ENCODE measurements at places on chromosomes 3 and 15.

DNA sequence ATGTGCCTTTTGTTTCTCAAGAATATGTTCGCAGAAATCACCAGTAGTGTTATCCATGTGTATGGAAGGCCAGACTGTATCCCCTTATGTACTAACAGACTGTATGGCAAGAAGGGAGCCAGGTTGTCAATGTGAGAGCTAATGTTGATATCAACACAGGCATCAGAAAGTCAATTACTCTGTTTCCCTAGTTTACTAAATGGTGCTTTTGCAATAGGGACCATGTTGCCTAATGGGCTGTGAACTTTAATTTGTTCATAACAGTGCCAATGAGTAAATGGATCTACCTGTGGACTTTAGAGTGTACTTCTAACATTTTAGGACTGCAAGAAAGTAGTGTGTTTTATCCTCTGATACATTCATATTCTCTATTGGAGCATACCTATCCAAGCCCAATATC lies 431.8 kb upstream of the TPRG1 start:
- no peak for DNase-seq

DNA sequence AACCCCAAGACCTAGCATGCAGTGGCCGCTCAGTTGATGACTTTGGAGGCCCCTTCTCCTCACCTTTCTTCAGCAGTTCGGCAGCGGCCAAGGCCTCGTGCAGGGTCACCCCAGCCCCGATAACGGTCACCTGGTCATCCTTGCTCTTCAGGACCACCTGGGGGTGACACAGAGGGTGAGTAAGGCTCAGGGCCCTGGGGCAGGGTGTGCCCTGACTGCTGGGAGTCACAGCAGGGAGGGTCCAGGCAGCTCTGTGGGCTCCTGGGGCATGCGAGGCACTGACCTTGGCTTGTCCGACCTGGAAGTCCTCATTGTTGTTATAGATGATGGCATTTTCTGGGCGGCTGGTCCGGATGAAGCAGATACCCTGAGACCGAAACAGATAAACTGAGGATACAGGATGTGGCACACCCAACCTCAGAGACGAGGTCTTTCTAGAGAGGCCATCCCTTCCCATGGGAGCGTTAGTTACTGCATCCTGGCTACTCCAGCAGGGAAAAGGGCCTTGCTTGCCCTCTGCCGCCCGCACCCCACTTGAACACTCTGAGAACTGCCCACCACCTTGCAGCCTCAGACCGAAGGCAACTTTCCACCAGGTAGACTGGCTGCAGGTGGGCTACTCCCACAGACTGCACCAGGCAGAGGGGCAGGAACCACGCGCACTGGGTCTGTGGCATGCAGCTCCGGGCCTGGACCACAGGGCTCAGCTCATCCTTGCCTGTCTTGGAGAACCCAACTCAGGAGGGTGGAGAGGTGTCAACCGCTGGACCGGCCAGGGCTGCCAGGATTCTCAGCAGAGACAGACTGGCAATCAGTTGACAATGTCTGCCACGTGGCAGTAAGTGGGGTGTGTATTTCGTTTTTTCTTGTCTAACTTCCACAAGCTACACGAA lies 27.6 kb downstream of the TKT start:
- no peak for DNase-seq

DNA sequence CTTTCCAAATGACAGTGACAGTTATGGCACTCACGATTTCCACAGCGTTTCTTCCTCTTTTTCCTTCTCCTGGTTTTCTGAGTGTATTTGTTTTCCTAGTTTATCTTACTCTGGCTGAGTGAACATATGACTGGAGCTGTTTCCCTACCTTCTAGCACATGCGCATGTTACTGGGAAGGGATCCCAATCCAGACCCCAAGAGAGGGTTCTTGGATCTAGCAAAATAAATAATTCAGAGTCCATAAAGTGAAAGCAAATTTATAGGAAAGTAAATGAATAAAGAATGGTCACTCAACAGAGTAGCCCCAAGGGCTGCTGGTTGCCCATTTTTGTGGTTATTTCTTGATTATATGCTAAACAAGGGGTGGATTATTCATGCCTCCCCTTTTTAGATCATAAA lies 23.8 kb downstream of the METTL6 start:
- DNase-seq: no peak

GRCh38 chr3:42387802-42388651 lies 22.4 kb downstream of the LYZL4 start:
- DNase-seq: peak; percentile 33

DNA sequence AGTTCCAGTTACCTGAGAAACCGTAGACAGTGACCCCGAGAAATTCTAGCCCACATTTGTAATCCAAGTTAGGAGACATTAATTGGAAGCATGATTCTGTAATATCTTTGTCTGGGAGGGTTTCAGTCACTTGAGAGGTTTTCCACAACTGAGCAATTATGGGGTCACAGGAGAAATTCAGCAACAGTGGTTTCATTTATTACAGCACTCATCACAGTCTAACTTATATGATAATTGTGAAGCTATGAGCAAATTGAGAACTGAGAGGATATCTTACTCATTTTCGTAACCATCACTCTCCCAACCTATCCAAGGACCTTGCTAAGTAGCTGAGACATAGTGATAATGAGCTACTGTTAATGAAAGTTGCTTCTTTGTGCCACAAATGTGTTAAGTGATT lies 328.5 kb upstream of the PPP2R3A start:
- DNase-seq: no peak

DNA sequence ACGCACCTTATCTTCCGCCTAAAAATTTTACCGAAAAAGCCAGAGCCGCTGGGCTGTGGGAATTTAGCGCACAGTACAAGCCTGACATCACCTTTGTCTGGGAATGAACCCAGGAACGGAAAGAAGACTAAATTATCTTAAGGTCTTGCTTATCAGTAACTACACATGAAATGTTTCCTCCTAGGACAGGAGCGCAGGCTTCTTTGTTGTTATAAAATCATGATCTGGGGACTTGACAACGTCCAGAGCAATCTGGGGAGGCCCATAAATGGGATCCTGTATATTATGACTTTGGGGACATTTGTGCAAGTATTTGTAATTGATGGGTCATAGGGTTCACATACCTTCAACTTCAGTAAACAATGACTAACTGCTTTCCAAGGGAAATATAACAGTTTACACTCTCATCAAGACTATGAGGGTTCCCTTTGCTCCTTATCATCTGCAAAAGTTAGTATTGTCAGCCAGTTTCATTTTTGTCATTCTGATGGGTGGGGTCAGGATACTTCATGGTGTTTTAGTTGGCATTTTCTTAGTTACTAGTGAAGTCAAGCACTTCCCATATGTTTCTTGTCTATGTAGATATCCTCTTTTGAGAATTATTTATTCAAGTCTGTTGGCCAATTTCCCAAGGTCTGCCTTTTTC lies 213.9 kb upstream of the PFN2 start:
- no peak for DNase-seq

DNA sequence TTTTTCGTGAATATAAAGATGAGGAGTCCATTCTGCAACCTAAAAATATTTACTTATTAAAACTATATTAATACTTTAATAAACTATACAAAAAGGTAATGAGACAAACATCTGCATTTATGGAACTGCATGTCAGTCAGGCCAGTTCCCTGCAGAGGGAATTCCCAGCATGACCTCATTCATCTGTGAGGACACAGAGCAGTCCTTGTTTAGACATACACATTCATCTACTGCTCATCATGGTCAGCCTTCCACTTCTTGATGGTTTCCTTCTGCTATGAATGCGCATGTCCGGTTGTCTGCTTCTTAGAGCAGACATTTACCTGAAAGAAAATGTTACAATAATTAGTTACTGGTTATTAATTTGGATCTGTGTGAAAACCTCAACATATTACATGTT lies 3.3 kb upstream of the ACTR8 start:
- DNase-seq: no peak

GRCh38 chr3:137792626-137793271 lies 28.6 kb downstream of the SOX14 start:
- DNase-seq: no peak

GRCh38 chr15:41333026-41333562 lies 413 bp downstream of the NUSAP1 start:
- DNase-seq: no peak

GRCh38 chr3:183447206-183448001 lies 19.0 kb upstream of the MCF2L2 start:
- peak; percentile 85 for DNase-seq

GRCh38 chr3:159859424-159859823 lies 129.2 kb upstream of the IL12A start:
- no peak for DNase-seq

DNA sequence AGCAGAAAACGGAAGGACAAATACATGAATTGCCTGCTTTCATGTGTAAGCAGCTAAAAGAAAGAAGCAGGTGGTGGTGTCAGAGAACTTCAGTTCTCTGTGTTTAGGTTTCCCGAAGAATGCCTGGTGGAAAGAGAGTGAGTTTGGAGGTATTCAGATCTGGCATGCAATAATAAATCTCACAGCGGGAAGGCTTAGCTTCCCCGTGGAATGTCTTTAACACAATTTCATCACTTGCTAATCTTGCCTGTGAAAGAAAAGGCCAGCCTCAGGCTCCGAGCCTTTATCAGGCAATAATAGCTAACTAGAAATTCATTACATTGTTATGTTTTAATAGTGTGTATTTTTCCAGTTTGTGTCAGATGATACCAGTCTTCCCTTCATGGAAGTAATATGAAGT lies 220.3 kb downstream of the PDZRN3 start:
- DNase-seq: no peak

DNA sequence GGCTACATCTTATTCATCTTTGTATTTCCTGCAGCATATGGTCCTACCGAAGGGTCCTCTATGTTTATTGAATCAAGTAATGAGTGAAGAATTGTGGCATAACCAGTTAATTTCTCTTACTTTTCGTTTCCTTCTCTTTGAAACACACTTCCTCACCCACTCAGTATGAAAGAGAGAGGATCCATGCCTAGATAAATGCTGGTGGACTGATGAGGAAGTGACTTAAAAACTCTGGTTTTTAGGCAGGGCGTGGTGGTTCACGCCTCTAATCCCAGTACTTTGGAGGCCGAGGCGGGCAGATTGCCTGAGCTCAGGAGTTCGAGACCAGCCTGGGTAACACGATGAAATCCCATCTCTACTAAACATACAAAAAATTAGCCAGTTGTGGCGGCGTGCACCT lies 2.2 kb upstream of the MB21D2 start:
- no peak for DNase-seq

All from stimulated activated CD8-positive, alpha-beta memory T cell treated with anti-CD3 and anti-CD28 coated beads, Interleukin-7, amount 100 ng/mL, for 48 hours (primary cell).